Gastroesophageal sphincter (tissue), 4 donors: ENCODE measurements at places on chromosomes 7 and 10. TPM values are rescaled to one million over a fixed set of nuclear protein-coding genes. Genes with fewer than 3 reads are reported as not detected.

Gene POLL
- total RNA-seq = 25.9 TPM

Gene IDI2
- total RNA-seq = not detected

Gene FAM237B
- total RNA-seq = not detected

Gene SLIT1
- 0.13 TPM for total RNA-seq

Gene CLCN1
- total RNA-seq = not detected

Gene ZC3HAV1L
- total RNA-seq = 8.6 TPM

Gene ANK3
- 61.5 TPM for total RNA-seq

Gene TBL2
- total RNA-seq = 19.1 TPM

Gene THSD7A
- 3.3 TPM for total RNA-seq

Gene TMEM140
- 21.8 TPM for total RNA-seq

Gene SYPL1
- 89.0 TPM for total RNA-seq

Gene MRPS17
- 10.1 TPM for total RNA-seq

Gene GRID2IP
- not detected for total RNA-seq

Gene ZNF438
- total RNA-seq = 13.7 TPM

Gene MYH16
- total RNA-seq = not detected

Gene ASIC3
- total RNA-seq = not detected

Gene LLCFC1
- not detected for total RNA-seq

Gene CTBP2
- total RNA-seq = 83.6 TPM

Gene ANKRD2
- not detected for total RNA-seq

Gene CNNM1
- total RNA-seq = 3.1 TPM

Gene CFAP70
- 1.2 TPM for total RNA-seq

Gene WIPF3
- 3.7 TPM for total RNA-seq

Gene ACBD5
- 17.9 TPM for total RNA-seq

Gene ARHGEF5
- 7.1 TPM for total RNA-seq

Gene JAKMIP3
- 0.54 TPM for total RNA-seq

Gene DENND11
- 19.9 TPM for total RNA-seq

Gene BICC1
- 23.8 TPM for total RNA-seq

Gene ASB10
- not detected for total RNA-seq

Gene EPO
- not detected for total RNA-seq

Gene UCMA
- total RNA-seq = not detected

Gene TEX36
- total RNA-seq = not detected

Gene NODAL
- total RNA-seq = not detected

Gene CREB3L2
- total RNA-seq = 59.1 TPM

Gene PALD1
- total RNA-seq = 13.6 TPM

Gene CLRN3
- total RNA-seq = not detected

Gene ZNF365
- total RNA-seq = 0.67 TPM

Gene MDH2
- 69.7 TPM for total RNA-seq

Gene TMEM229A
- total RNA-seq = 0.23 TPM

Gene PTF1A
- total RNA-seq = not detected

Gene HECTD2
- total RNA-seq = 22.4 TPM

Gene CALHM3
- not detected for total RNA-seq

Gene ARID5B
- total RNA-seq = 81.4 TPM

Gene MARCHF5
- 15.4 TPM for total RNA-seq

Gene PVRIG
- total RNA-seq = not detected

Gene PRPS1L1
- not detected for total RNA-seq

Gene GATA3
- not detected for total RNA-seq

Gene SCART1
- 2.2 TPM for total RNA-seq

Gene CPA1
- not detected for total RNA-seq

Gene CEP41
- total RNA-seq = 3.6 TPM

Gene SPDYE3
- total RNA-seq = not detected

Gene POLR2J2
- total RNA-seq = 7.5 TPM

Gene LRGUK
- 0.31 TPM for total RNA-seq

Gene CLDN3
- not detected for total RNA-seq

Gene MYO1G
- 1.5 TPM for total RNA-seq
